ENCODE measurements at places on chromosomes 7 and 10.

GRCh38 chr10:113298616-113299015, 254.2 kb upstream of the HABP2 start:
- no peak for DNase-seq

DNA sequence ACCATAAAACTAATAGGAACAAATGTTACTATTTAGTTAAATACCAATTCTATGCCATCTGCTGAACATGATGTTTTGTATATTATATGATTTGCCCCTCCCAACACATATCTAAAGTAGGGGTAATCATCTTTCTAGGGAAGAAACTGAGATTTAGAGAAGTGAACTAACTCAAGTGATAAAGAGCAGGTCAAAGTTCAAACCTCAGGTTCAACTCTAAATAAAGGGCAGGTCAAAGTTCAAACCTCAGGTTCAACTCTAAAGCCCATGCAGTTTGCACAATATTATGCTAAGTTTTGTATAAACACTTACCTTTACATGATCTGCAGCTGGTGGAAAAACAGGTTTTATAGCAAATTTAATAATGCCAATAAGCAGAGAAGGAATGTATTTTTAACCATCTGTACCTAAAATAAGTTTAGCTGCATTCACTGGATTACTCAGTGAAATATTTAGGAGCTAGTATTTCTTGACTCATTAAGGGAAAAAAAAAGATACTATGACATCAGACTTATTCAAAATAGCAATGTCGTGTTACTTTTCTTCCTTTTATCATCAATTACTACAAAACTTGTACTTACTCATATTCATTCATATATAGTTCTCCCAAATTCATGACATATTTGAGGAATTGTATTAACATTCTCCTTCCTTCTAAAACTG, 1194.3 kb upstream of the CELF2 start:
- DNase-seq: peak; percentile 2

DNA sequence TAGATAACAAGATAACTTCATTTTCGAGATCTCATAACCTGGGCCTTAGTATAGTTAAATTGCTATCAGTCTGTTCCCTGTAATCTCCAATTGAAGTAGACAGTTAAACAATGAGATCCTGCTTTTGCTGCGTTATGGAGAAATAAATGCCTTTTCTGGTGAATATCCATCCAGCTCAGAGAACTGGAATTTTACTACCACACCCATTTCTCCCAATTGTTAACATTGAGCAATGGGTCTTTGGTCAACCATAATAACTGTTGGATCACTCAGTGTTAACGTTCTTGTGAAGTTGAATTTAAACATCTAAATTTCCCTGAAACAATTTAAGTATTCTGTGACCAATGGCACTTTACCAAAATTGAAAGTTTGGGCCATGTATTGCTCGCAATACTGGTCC, 3.0 kb downstream of the CALU start:
- no peak for DNase-seq

DNA sequence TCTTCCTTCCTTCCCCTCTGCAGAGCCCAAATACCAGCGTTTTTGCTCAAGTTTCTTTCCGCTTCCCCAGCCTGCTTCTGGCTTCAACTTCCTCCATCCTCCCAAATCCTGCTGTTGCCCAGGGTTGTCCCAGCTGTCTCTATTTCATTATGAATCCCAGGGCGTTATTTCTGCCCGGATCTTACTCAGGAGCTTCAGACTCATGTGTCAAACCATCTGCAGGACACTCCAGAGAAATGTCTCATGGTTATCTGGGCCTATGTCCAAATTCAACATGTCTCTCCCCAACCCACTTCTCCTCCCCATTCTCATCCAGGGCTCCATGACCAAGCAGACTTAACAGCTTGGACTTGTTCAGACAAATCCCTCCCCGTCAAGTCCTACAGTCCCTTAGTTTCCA, 15.6 kb downstream of the ARHGAP22 start:
- DNase-seq: no peak

DNA sequence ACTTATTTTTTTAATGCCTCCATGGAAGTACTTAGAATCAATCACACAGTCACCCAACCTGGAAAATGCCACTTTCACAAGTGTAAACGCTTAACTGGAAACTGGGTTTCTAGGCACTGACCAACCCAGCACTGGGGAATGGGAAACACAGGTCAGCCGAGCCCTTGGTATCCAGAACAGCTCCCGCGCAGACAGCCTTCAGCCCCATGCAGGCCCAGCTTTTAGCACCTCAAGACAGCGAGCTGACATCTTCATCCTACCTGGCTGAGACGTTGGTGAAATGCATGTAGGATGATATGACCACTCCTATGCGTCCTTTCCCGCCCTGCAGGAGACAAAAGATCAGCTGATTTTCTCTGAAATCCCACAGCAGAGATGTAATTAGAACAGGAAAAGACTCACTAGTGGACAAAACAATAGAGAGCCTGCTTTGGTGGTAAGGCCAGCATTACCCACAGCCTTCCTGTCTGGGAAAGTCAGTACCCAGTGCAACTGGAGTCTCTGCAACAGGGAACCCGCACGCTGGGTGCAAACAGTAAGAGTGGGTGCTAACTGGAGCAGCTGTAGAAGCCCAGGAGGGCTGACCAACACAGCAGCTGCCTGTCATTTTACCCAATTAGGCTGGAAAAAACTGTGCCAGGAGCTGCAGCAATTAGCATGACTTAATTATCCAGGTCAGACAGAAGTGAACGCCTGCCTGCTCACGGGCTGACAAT, 153.7 kb downstream of the TNS3 start:
- DNase-seq: no peak

DNA sequence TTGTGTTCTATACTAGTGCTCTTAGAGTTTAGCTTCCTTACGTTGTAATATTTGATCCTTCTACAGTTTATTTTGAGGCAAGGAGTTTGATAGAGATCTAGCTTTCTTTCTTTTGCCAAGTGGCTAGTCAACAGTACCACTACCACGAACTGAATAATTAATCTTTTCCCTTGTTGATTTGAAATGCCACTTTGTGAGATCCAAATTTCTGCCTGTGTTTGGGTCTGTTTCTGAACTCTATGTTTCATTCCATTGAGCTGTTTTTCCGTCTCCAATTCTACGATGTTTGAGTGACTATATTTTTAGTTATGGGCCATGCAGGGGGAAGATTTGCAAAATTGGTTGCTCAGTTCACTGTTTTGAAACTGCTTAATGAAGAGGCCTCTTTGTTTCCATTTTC, 134.7 kb downstream of the KIAA1217 start:
- DNase-seq: no peak

GRCh38 chr10:87030912-87031635, 11.0 kb downstream of the FAM25A start:
- no peak for DNase-seq

- DNase-seq: no peak
Observed at GRCh38 chr10:99927721-99928280, 81.9 kb downstream of the DNMBP start.

DNA sequence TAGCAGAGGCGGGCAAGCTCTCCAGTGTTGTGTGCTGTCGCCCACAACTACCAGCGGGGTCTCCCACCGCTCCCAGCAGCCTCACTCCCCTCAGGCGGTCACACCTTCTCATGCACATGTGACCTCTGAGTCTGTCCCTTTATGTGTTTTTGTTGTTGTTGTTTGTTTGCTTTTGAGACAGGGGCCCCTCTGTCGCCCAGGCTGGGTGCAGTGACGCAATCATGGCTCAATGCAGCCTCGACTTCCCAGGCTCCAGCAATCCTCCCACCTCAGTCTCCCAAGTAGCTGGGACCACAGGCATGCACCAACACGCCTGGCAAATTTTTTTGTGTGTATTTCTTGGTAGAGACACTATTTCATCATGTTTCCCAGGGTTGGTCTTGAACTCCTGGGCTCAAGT, 1.5 kb downstream of the CPSF4 start:
- DNase-seq: peak; percentile 30

- no peak for DNase-seq
Observed at GRCh38 chr7:25180592-25180923, 47.7 kb downstream of the NPVF start.

DNA sequence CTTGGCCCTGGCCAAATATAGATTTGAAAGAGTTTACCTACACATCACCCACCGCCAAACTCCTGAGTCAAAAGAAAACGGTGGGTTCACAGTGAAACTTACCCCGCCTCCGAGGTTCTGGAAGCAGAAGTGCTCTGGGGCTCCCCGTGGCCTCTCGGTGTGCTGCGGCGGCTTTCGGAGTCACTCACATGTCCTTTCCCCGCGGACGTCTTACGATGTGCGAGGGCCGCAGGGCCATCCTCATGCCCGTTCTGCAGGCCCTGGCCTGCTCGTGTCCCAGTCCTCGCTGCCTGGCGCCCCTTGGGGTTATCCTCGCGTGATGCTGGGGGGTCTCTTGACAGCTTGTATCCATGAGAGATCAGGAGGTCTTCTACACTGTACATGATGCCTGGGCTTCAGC, 12.0 kb downstream of the JCAD start:
- no peak for DNase-seq
